ENCODE measurements at places on chromosomes 6 and 20. TPM values are rescaled to one million over a fixed set of nuclear protein-coding genes. Genes with fewer than 3 reads are reported as not detected.

HLA-DRB5 gene
- total RNA-seq = 0.13 TPM

NKAIN2 gene
- total RNA-seq = not detected

MAS1 gene
- total RNA-seq = not detected

ZBTB12 gene
- total RNA-seq = 3.0 TPM

IRAK1BP1 gene
- 1.6 TPM for total RNA-seq

DNA sequence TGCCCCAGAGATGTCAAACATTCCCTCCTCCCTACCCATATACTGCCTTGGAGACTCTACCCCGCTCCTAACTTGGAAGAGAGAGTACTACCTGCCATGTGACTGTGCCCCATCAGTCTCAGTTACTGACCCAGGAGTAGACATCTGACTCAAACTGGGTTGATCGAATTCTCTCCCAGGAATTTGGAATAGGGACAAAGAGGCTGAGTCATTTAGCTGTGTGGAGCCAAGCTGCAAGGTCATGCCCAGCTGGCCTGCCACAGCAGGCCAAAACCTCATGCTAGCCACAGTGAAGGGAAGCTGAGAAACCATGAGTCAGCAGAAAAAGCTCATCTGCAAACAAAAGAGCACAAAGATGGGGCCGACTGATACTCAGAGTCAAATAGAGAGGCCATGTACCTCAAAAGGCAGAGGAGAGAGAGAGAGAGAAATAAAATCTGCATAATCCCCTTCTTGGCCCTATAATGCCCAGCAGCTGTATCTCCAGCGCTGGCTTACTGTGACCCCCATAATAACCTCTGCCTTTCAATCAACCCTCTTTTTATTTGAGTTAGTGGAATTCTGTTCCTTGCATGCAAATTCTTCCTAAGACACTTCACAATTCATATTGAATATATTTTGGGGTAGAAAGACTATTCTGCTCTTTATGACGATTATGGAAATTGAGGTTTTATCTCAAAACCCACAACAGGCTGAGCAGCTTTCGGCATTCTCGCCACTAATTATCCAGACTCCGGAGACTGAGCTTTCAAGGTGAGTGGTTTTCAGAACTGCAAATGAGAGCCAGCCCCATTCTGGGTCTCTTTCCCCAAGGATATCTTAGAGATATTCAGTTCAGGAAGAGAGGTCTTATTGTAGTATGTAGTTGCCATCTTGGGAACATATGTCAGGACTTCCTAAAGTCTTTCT, 21.4 kb upstream of the AKIRIN2 start:
- DNase-seq = peak; percentile 44

- no peak for DNase-seq
Observed at GRCh38 chr20:40583205-40583604, 105.8 kb downstream of the MAFB start.

DNA sequence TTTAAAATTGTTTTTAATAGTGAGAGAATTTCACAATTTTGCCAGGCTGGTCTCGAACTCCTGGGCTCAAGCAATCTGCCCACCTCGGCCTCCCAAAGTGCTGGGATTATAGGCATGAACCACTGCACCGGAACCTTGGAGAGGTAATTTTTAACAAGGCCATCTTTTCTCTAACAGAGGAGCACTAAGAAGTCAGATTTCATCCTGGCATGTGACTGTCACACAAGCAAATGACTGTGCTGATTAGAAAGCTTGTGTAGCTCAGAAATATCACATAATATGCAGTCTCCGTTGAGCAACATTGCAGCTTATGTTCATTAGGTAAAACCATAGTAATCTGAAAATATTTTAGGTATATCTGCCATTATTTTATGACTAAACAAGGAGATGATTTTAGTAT, 156.0 kb downstream of the CCDC170 start:
- no peak for DNase-seq

DNA sequence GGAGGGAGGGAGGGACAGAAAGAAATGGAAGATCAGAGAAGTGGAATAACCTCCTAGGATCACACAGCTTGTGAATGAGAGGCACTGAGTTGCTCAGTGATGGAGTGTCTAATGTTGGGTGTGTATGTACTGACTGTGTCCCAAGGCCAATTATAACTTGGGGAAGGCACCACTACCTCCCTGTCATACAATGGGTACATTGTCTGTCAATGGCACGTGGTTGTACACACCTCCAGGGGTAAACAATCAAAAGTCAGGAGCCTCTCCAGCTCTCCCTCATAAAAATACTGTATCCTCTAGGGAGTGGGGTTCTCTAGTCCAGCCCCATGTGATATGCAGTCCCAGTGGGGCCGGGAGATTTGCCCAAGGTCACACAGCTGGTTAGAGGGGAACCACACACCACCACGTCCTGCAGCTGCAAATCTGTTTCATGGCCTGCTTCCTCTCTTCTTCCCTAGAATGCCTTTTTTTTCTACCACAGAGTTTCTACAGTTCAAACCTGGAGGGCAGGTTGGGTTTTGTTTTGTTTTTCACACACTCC, 112.5 kb downstream of the SNX5 start:
- no peak for DNase-seq

GRCh38 chr6:43436577-43437282, 9.4 kb downstream of the ABCC10 start:
- DNase-seq = peak; percentile 65

DNA sequence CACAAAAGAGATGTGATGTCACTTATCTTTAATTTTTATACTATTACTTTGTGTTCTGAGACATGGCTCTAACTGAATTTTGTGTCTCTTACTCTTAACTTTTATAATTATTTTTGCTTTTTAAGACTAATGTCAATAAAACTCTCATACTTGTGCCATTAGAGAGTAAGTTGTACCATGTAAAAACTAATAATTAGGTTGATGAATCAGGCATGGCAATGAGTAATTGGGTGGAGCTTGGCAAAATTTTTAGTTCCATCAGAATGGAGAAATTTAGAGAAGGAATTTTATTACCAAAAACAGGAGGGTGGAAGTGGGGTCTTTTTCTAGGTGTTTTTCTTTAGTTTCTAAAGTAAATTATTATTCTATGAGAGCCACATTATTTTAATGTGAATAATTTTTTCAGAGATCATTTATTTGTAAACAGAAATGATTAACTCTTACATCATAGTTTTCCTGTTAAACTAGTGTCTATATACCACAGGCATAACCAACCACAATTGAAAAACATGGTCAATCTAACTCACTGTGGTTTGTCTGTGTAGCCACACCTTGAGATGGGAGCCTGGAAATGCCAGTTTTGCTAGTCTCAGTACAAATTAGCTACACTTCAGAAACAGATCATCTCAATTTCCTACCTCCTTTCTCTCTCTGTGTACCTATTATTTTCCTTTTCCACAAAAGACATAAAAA, 51.8 kb downstream of the ELOVL4 start:
- no peak for DNase-seq

- no peak for DNase-seq
Observed at GRCh38 chr6:151546941-151547659, 53.3 kb downstream of the CCDC170 start.

DNA sequence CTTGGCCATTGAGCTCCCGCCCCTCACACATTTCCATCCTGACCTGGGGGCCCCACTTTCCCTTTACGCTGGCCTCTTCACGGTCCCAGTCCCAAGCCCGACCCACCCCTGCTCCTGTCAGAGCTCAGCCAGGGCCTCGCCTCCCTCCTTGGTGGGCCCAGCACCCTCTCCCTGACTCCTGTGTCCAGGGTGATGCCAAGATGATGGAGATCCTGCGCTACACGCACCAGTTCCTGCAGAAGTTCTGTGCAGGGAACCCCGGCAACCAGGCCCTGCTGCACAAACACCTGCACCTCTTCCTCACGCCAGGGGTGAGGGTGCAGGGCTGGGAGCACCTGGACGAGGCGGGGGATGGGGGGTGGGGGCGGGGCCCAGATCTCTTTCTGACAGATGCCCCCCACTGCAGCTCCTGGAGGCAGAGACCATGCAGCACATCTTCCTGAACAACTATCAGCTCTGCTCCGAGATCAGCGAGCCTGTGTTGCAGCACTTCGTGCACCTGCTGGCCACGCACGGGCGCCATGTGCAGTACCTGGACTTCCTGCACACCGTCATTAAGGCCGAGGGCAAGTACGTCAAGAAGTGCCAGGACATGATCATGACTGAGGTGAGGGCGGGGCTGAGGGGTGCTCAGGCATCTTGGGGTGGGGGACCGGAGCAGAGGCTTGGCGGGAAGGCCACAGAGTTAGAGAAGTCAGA, 33.1 kb downstream of the UQCC2 start:
- no peak for DNase-seq

DNA sequence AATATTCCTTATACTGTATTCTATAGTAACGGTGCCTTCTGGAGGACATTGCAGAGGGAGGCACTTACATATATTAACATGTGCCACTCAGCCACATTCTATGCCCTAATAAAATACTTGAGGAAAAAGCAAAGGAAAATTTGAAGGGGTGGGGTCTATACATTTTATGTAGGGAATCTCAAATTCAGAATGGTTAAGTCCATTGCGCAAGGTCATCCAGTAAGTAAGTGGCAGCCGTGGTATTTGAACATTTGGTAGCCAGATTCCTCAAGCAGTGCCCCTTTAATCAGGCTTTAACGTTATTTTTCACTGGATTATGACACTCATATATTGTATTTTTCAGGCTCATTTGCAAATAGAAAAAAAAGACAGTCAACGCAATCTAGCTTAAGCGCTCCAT, 738.3 kb downstream of the DOK5 start:
- no peak for DNase-seq

GRCh38 chr6:19444481-19444880, 392.7 kb upstream of the ID4 start:
- no peak for DNase-seq

GRCh38 chr20:59837623-59838394, 95.6 kb downstream of the SYCP2 start:
- DNase-seq = no peak

DNA sequence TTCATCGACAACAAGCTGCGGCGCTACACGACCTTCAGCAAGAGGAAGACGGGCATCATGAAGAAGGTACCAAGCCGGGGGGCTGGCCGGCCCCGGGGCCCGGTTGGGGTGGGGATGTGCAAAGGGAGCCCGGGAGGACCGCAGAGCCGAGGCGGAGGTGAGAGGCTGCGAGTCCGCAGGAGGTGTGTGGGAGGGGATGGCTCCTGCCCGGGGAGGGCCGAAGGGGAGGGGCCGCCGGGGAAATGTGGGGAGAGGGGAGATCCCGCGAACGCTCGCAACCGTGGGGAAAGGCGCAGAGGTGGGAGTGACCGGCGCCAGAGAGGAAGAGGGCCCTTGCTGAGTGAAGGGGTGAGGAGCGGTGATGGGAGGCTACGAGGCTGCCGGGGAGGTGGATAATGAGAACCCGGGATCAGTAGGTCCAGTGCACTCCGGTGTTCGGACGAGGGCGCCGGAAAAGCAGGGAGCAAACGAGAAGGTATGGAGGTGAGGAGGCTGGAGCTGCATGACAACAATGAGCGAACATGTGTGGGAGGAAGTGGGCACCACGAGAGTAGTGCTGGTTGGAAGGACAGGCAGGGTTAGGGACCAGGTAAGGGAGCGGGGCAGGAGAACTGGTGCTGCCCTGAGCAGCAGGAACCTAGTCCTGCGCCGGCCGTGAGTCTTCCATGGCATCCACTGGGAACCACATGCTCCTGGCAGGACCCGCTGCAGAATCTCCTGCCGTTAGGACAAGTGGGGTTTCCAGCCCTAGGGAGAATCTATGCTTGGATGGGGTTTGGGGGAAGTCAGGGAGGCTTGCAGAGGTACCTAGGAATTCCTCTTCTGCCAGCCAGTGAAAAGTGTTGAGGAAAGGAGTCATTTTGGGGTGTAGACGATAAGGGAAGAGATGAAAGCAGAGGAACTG, 1.3 kb downstream of the SRF start:
- DNase-seq = peak; percentile 38
